NCI-H69 (cell line): ENCODE measurements at places on chromosomes 2 and 18.

- DNase-seq: peak; percentile 41
Observed at GRCh38 chr2:190996338-190996946, 17.5 kb downstream of the STAT1 start.

DNA sequence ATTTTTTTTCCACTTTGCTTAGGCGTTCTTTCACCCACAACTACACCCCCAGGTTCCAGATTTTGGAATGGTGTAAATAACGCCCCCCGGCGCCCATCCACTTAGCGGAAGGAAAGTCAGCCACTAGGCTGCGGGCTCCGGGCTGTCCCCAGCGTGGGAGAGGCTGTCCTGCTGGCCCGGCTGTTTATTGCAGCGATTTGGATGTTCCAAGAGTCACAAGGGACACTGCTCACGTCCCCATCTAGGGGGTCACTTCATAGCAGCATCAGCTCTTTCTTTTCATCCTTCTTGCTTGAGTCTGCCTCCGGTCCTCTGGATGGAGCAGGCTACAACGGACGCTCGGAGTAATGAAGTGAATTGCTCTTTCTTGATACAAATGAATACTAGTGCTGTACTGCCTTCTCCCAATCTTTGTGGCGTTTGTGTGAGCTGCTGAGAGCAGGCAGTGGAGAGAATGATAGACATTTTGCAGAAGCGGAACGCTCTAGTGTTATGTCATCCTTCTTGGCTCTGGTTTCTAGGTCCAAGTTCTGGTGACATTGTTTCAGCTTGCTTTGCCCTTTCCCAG is 50.7 kb upstream of the PAIP2B start:
- no peak for DNase-seq

DNA sequence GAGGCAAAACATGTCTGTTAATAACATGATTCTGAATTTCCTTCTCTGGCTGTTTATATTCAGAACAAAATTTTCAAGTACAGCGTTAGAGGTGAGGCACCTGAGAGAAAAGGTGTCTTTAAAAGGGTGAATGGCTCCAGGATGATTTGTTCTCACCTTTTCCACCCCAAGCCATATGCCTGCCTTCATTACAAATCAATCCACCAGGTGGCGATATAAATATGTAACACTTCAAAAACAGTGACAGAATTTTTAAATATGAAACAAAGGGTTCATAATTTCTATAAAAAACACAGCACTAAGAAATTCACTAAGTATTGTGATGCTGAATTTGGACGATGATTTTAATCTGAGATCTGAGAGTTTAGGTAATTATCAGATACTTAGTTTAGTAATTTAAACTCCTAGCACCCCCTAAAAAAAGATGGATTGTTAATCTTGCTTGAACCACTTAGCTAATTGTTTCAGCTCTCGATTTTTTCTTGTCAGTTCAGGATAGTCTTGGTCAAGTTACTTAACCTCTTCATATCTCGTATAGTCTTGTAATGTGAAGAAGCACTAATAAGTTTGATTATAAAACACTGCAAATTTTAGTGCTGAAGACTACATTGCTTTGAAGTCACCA is 528.8 kb downstream of the CPS1 start:
- peak; percentile 66 for DNase-seq

DNA sequence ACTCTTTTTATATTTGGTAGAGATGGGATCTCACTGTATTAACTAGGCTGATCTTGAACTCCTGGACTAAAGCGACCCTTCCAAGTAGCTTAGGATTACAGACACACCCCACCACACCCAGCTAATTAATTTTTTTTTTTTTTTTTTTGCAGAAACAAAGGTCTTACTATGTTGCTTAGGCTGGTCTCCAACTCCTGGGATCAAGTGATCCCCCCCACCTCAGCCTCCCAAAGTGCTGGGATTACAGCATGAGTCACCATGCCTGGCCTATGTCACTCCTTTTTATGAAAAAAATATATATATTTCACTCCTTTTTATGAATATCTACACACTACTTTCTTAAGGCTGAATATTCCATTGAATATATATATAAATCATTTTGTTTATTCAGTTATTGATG is 162.8 kb downstream of the MGAT5 start:
- no peak for DNase-seq
